ENCODE measurements at places on chromosomes 11 and 22. TPM values are rescaled to one million over a fixed set of nuclear protein-coding genes. Genes with fewer than 3 reads are reported as not detected.

Gene DRD2
- total RNA-seq: 3.3 TPM

- no peak for DNase-seq
These were observed 71.6 kb upstream of the PICALM start for GRCh38 chr11:86140334-86140990.

- DNase-seq: no peak
These were observed 42.7 kb downstream of the SGSM1 start for GRCh38 chr22:24848559-24849168.

- DNase-seq: no peak
These were observed 219.7 kb downstream of the CEP164 start for GRCh38 chr11:117547195-117547850.

Measured in LHCN-M2 (cell line).